CD4-positive, alpha-beta T cell treated with Interleukin-15 for 1 hour (primary cell): ENCODE measurements at places on chromosomes 11 and 22.
A peak's percentile ranks its signal among the peaks of the same experiment; 100 is the strongest.

DNA sequence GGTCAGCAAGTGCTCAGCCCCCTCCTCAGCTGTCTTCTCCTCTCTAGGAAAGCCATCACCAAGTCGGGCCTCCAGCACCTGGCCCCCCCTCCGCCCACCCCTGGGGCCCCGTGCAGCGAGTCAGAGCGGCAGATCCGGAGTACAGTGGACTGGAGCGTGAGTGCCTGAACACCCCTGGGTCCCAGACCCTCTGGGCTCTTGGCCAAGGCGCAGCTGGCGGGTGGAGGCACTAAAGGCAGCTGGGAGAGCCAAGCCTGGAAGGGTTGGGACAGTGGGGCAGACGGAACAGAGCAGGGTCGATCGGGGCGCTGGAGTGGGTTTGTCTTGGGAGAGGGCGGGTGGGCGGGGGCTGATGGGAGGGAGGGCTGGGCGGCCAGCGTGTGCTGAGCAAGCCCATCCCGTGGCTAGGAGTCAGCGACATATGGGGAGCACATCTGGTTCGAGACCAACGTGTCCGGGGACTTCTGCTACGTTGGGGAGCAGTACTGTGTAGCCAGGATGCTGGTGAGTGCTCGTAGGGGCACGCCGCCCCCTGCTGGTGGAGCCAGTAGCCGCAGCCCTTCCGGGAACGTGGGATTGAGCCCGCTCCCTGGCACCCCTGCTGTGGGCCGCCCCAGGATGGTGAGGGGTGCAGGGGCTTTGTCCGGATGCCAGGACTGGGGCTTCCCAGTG, 14.1 kb upstream of the MDK start:
- DNase-seq: peak; percentile 65

DNA sequence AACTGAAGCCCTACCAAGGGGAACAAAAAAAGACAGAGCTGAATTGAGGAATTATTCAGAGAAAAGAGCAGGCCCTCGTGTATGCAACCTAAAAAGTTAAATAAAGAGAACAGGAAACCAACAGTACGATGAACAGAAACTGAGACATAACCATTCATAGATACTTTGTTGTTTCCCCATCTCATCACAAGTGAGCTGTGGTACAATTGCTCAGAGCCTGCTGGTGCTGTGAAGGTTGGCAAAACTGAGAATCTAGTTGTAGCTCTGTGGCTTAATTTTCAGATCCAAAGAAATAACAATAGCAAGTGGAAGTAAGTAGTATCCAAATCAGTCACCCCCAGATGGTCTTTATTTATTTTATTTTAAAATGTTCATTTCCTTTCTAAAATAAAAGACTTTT, 37.7 kb upstream of the BLID start:
- DNase-seq: no peak

DNA sequence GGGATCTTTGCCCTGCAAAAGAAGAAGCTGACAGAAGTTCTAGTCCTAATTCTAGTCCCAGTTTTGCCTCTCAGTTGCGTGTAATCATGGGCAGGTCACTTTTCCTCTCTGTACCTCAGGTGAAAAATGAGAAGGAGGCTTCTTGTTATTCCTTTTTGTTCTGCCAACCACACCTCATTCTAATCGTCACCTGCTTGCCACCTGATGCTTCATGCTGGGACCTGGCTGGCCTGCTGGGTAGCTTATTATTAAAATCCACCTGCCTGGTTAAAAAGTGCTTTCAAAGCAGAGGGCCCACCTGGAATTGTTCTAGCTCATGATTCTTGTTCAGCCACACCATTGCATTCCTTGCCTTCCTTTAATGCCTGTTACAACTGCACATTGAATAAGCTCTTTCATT, 8.4 kb upstream of the ALG8 start:
- no peak for DNase-seq

DNA sequence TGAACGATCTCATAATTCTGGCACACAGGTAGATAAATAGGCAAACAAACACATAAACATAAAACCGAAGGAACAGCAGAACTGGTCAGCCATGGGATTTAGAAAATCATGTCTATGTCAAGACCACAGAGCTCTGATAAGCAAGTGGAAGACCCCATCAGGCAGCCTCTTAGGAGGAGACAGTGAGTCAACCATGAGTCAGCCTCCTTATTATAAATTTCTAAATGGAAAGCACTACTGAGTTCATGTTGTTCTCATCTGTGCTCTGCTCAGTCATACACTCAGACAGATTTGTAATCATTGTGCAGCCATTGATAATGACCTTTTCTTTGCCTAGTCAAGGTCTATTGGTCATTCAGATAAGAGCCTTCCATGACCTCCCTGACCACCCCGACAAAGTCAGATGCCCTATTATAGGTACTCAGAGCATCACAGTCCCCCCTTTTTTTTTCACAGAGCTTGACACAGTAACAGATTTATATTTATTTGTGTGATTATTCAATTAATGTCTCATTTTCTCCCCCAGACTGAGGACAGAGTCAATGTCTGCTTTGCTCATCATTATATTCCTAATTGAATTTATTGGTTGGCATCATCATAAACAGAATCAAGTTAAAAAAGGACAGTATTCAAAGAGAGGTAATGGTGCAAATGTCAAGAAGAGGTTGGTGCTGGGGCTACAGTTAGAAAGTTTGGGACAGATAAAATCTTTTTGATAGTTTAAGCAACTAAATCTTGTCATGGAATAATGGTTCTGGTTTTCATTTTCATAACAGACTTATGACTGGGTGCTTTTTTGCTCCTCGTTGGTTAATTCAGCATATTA, 579.7 kb upstream of the CCDC90B start:
- DNase-seq: no peak

GRCh38 chr22:29309332-29310064, 3.0 kb downstream of the GAS2L1 start:
- no peak for DNase-seq

- DNase-seq: no peak
Measured at GRCh38 chr11:77026743-77027142, 7.5 kb upstream of the B3GNT6 start.

- DNase-seq: no peak
Measured at GRCh38 chr22:49618677-49618953, 209.1 kb downstream of the BRD1 start.

DNA sequence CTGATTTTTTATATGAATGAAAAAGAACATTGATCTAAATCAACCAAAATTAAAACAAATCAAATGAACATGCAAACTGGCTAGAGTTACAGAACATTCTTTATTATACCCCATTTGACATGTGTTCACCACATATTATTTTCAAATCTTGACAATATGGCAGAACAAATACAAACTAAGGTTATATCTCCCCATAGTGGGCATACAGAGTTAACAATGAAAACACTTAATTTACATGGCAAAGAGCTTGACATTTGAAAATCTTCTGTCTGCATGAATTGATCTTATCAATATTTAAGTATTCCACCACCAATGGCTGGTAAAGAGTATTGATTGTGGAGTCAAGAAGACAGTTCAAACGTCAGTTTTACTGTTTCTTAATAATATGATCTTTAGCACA, 197.9 kb upstream of the ANO3 start:
- no peak for DNase-seq

- no peak for DNase-seq
Measured at GRCh38 chr11:35376613-35377012, 42.7 kb downstream of the SLC1A2 start.

DNA sequence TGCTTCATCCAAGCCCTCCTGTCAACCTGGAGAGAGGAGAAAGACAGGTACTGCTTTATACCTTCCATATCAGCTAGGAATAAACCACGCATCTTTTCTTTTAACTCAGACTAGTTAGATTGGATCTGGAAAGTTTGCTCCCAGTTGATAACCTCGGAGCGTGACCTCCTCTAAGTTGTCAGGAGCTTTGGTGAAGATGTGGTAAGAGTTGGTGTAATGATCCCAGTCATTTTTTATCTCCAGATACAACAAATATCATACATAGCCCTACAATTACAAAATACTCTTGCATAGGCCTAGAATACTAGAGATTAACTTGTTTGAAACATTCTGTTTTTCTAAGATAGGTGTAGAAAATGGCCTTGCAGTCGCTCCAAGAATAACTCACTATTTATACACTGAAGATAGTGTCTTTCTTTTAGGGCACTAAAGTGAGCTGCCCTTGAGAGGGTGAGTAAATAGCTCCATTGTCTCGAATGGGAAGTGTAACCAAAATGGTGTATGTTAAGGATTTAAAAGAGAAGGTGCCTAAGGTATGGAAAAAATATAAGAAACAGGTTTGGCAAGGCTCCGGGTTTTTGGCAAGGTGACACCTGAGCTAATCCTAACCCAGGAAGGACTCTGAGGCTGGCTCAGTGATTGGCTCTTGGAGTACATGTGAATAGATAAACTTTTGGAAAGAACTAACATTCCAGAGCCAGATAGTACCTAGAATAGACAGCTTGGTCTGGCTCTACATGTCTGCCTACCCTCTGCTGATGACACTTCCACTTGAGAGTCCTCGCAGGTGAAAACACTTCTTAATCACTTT, 59.4 kb downstream of the GLYATL1 start:
- DNase-seq: no peak

DNA sequence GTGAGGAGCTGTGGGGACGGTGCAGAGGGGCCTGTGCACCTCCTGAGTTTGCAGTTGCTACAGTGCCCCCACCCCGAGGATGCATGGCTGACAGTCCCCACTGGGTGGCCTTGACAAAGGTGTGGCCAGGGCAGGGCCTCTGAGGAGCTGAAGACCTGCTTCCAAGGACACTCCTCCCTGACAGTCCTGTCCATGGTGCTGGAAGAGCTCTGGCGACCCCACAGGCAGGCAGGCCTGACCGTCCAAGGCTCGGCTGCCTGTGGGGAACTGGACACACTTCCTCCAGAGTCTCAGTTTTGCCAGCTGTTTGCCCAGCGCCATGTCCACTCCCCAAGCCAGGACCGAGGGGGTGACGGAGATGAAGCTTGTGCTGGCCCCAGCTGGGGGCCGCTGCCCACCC, 32.7 kb downstream of the BRSK2 start:
- DNase-seq: no peak
